ENCODE measurements at places on chromosomes 4 and X. TPM values are rescaled to one million over a fixed set of nuclear protein-coding genes. Genes with fewer than 3 reads are reported as not detected.

GRCh38 chr4:107685740-107686139, 34.3 kb downstream of the PAPSS1 start:
- no peaks in the 10 kb centered on the region for H3K4me1 ChIP-seq
- no peak overlapping the region for H3K27ac ChIP-seq
- H3K4me3 ChIP-seq: no peak overlapping the region
- no peak for DNase-seq

DNA sequence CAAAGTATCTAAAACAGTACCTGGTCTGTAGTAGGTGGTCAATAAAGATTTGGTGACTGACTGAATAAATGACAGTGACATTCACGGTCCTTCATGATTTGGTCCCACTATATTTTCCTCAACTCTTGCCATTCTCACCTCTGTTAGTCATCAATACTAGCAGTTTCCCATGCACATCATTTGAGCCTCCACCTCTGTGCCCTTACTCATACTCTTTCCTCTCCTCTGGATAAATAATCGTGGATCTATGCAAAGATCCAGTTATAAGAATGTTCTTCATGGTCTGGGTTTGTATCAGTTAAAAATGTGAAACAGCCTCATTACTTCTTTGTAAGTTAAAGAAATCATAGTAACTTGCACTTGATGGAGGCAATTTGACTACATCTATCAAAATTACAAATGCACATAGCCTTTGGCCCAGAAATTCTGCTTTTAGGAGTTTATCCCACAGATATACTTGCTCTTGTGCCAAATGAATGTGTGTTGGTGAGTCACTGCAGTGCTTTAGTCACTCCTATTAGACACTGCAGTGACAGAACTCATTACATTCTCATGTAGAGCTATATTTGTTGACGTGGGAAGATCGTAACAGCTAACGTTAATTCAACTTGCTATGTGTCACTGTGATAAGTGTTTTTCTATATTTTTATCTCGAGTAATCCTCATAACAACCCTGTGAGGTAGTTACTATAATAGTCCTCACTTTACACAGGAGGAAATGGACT, 121.9 kb upstream of the SMIM10 start:
- DNase-seq: no peak
- no peaks in the 10 kb centered on the region for H3K36me3 ChIP-seq
- no peaks in the 10 kb centered on the region for H3K4me1 ChIP-seq

DNA sequence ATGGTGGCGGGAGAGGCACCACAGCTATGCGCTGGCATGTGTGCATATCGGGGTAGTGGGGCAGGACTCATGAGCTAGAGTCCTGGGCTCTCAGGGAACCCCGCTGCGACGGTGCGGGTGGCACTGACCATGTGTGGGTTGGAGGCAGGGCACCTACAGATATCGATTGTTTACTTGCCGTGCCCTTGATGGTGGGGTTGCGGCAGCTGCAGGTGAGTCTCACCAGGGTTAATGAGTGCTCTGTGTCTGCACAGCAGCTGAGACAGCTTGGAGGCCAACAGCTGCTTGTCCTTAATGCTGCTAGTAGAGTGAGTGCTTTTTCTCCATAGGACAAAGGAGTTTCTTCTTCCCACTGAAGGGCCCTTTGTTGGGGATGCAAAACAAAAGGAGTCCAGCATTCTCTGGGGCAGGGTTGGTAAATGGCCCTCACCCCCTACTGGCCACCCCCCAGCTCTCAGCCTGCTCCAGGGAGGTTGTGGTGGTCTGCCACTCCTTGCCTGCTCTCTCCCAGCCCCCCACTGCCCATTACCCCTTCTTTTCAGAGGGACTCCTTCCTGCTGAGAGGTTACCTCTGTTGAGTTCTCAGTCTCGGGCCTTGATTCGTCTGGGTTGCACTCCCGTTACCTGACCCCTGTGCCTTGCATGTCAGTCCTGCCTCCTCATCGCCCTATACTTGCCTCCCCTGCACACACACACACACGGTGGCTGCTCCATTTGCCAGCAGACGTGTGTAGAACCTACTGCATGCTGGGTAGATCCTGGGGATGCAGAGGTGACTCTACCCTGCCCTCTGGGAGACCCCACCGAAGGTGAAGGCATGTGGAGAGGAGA, 52.8 kb downstream of the TBC1D14 start:
- no peaks in the 10 kb centered on the region for H3K4me1 ChIP-seq
- no peak overlapping the region for H3K4me3 ChIP-seq
- H3K27ac ChIP-seq: no peak overlapping the region
- peaks cover 3% of the 10 kb centered on the region for H3K36me3 ChIP-seq
- H3K27me3 ChIP-seq: no peaks in the 10 kb centered on the region

DNA sequence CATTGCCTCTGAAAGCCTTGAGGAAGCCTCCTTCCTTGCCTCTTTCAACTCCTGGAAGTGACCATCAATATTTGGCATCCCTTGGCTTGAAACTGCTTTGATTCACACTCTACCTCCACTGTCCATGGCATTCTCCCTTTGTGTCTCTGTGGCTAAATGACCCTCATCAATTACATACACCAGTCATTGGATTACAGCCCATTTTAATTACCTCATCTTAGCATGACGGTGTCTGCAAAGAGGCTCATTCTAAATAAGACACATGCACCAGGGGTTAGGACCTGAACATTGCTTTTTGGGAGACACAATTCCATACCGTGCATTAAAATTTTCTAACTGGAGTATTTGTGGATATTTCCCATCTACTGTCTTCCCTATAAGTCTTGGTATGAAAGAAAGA, 60.7 kb upstream of the FAM9A start:
- no peak for DNase-seq
- H3K36me3 ChIP-seq: no peaks in the 10 kb centered on the region
- no peak overlapping the region for H3K27ac ChIP-seq
- no peak overlapping the region for H3K4me3 ChIP-seq
- no peaks in the 10 kb centered on the region for H3K27me3 ChIP-seq

GRCh38 chrX:120468071-120468470, 1.0 kb downstream of the LAMP2 start:
- H3K4me1 ChIP-seq: peaks cover 28% of the 10 kb centered on the region
- H3K36me3 ChIP-seq: no peaks in the 10 kb centered on the region

DNA sequence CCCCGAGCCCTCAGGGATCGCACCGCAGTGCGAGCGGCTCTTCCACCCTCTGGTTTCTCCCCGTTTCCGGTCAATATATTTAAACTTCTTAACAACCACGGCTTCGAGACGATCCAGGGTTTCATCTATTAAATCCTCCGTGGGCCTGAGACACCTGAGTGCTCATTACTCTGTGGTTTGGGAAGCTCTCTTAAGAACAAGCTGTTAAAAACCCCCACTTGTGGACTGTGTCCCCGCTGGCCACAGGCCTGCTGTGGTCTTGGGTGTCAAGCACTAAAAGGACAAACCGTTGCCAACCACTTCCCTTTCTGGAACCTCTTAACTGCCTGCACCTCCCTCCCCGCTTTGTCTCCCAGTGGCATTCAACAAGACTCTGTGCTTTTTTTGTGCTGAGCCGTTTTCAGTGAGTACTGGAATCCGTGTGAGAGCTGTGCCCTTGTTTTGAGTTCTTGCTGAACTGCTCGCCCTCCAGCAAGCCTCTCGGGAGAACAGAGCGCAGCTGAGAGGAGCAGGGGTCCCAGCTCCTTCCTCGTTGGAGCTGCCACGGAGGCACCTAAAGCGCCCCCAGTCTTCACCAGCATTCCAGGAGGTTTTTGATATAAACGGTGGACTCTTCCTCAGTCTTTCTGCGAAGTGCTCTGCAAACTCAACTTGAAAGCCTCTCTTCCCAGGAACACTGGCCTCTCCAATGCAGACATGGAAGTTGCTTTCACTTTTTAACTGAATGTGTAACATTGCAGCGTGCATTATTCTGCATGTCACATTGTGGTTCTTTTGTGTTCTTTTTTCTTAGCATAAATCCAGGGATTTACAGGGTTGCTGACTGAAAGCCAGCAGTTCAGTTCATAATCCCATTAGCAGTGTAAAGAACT, 691 bp upstream of the IGFBP7 start:
- H3K4me1 ChIP-seq: peaks cover 15% of the 10 kb centered on the region
- peak overlapping the region; percentile 70 for H3K4me3 ChIP-seq
- DNase-seq: no peak
- no peaks in the 10 kb centered on the region for H3K27me3 ChIP-seq

GRCh38 chr4:73446336-73446938, 10.4 kb downstream of the AFP start:
- no peak overlapping the region for H3K27ac ChIP-seq
- H3K4me1 ChIP-seq: peaks cover 5% of the 10 kb centered on the region
- no peaks in the 10 kb centered on the region for H3K36me3 ChIP-seq
- DNase-seq: no peak
- H3K4me3 ChIP-seq: no peak overlapping the region

DNA sequence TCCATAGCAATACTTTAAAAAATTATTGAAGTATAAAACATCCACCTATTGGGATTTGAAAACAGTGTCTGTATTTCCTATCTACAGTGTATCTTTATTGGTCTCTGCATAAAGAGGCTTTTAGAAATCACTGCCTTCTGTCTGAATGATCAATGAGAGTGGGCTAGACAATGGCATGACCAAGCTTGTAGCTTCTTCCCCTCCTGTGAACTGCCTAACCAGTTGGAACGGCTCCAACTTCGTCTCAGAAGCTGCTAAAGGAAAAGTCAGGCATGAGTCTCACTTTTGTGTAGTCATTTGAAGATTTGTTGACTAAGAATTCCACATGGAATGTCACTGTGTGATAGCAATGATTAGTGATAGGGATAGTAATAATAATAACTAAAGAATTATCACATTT, 64.2 kb downstream of the INTS12 start:
- DNase-seq: no peak
- no peak overlapping the region for H3K27ac ChIP-seq
- H3K36me3 ChIP-seq: no peaks in the 10 kb centered on the region
- no peaks in the 10 kb centered on the region for H3K4me1 ChIP-seq
- H3K27me3 ChIP-seq: no peaks in the 10 kb centered on the region

Gene CCDC110
- total RNA-seq: not detected

Gene CTAG2
- total RNA-seq: not detected

Gene MAGEA10
- not detected for total RNA-seq

Gene MAGEB6B
- total RNA-seq: not detected

Gene CYSLTR1
- total RNA-seq: 1.1 TPM

- no peaks in the 10 kb centered on the region for H3K27me3 ChIP-seq
- H3K36me3 ChIP-seq: no peaks in the 10 kb centered on the region
- H3K27ac ChIP-seq: no peak overlapping the region
These were observed 253.0 kb downstream of the SHOX start for GRCh38 chrX:883588-883987.

DNA sequence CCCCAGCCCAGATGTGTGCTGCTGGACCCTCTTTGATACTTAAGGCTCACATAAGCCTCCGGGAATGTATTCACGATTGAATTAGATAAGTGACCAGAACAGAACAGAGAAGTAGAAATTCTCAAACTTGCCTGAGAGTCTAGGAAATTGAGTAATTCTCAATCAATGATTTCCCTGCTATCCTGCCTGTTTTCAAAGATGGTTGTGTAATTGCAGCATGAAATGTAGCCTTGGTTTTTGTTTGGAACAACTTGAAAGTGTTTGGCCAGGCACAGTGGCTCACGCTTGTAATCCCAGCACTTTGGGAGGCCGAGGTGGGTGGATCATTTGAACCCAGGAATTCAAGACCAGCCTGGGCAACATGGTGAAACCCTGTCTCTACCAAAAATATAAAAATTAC, 41.2 kb downstream of the TNIP2 start:
- H3K4me1 ChIP-seq: peaks cover 19% of the 10 kb centered on the region
- DNase-seq: no peak
- H3K27ac ChIP-seq: no peak overlapping the region
- H3K36me3 ChIP-seq: peaks cover 27% of the 10 kb centered on the region

Gene PNMA3
- total RNA-seq: 0.85 TPM

DNA sequence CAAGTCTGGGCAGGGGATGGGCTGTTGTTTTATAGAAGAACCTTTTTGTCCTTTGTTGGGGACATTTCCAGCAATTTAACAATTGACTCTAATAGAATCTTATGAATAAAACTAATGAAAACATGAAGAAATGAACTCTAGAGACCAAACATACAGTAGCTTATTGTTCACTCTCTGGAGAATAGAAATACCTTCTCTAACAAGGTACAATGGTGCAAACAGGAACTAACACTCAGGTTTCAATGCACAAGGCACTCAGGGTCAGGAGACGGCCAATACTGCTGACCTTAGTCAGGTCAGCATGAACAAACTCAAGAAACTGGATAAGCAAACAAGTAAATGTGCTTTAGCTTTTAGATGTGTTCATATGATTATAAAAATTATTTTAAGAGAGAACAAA, 39.6 kb upstream of the FBXW7 start:
- H3K27ac ChIP-seq: no peak overlapping the region
- no peak overlapping the region for H3K4me3 ChIP-seq
- H3K27me3 ChIP-seq: no peaks in the 10 kb centered on the region
- H3K36me3 ChIP-seq: no peaks in the 10 kb centered on the region
- DNase-seq: no peak
- no peaks in the 10 kb centered on the region for H3K4me1 ChIP-seq

- H3K27me3 ChIP-seq: no peaks in the 10 kb centered on the region
- H3K4me3 ChIP-seq: no peak overlapping the region
- DNase-seq: no peak
- no peak overlapping the region for H3K27ac ChIP-seq
- no peaks in the 10 kb centered on the region for H3K4me1 ChIP-seq
These were observed 40.1 kb upstream of the KLHL8 start for GRCh38 chr4:87260477-87260876.

Gene TEX13D
- total RNA-seq: not detected
